ENCODE measurements at places on chromosomes 7 and 10.

DNA sequence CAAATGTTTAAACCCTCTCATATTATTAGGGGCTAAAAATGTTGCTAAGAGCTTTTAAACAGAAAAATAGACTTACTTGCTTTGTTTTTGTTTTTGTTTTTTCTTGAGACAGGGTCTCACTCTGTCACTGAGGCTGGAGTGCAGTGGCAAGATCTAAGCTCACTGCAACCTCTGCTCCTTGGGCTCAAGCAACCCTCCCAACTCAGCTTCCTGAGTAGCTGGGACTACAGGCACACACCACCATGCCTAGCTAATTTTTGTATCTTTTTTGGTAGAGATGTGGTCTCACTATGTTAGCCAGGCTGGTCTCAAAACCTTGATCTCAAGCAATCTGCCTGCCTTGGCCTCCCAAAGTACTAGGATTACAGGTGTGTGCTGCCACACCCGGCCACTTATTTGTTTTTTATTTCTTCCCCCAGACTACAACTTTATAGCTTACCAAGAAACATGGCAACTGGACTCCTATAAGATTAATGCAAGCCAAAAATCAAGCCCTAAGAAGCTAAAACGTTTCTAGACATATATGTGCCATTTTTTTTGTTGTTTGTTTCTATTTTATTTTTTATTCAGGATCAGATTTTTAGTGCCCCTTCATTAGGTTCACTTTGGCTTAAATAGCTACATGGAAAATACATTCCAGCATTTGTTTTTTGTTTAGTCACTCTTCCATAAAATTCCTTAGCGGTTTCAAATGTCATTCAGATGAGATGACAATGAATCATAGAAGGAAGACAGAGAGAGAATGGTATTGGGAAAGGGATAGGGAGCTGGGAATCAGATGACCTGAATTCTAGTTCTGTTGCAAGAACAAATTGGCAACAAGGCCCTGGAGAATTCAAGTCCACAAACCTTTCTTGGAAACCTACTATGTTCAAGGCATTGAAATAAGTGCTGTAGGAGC is 163.4 kb upstream of the MKLN1 start:
- no peak for DNase-seq

DNA sequence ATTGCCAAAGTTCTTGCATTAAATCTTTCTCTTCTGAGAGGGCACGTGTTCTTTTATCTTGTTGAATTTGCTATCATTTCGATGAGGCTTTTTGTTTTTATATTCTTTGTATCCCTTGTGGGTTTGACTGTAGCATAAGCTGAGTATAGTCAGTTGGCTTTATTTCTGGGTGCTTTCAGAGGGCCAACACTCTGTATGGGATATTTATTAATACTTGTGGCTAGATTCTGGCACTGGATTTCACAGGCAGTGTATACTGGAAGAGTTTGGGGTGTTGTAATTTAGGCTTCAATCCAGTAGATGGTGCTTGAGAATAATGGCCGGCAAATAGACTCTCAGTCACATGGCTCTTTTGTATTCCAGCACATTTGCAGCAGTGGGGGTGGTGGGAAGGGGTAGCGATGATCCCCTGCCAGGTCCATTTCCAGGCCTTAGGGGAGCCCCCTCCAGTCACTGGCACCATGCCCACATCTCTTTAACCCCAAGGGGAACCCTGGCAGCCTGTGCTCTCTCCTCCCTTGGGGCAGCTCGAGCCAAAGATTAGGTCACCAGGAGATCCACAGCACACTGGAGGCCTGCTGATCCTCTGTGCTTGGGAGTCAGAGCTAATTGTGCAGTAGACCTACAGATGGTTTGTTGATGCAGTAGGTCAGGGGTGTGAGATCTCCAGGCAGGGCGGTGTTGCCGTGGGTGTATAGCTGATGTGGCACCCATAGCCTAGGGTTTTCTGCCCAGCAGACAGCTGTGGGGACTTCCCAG is 81.8 kb downstream of the PTPN20 start:
- no peak for DNase-seq

DNA sequence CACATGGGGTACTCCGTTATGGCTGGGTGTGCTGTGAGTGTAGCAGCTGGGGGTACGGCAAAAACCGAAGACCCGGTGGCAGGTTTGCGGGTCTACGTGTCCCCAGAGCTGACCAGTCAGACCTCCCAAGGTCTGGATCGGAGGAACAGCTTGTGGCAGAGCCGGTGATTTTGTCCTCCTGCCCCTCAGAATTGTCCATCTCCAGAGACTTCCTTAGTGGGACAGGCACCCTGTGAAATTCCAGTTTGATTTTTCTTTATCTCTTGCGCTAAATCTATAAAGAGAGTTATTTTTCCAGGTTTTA is 1.0 kb downstream of the EIF3B start:
- DNase-seq = no peak

GRCh38 chr7:41446606-41447449 is 256.1 kb downstream of the INHBA start:
- DNase-seq = no peak

GRCh38 chr7:101104193-101104713 is 19.0 kb downstream of the TRIM56 start:
- no peak for DNase-seq

GRCh38 chr7:18494821-18495408 is 634 bp upstream of the HDAC9 start:
- DNase-seq = no peak

- DNase-seq = no peak
Measured at GRCh38 chr10:24869354-24870015, 82.9 kb downstream of the PRTFDC1 start.

GRCh38 chr7:135620980-135621850 is 41.1 kb upstream of the STMP1 start:
- DNase-seq = no peak

GRCh38 chr7:105003275-105003674 is 10.7 kb upstream of the KMT2E start:
- DNase-seq = no peak

- no peak for DNase-seq
Measured at GRCh38 chr7:122416336-122416735, 111.8 kb upstream of the FEZF1 start.

- DNase-seq = no peak
Measured at GRCh38 chr7:104548861-104549260, 220.5 kb downstream of the LHFPL3 start.

GRCh38 chr7:54995610-54996363 is 23.0 kb upstream of the EGFR start:
- DNase-seq = no peak

DNA sequence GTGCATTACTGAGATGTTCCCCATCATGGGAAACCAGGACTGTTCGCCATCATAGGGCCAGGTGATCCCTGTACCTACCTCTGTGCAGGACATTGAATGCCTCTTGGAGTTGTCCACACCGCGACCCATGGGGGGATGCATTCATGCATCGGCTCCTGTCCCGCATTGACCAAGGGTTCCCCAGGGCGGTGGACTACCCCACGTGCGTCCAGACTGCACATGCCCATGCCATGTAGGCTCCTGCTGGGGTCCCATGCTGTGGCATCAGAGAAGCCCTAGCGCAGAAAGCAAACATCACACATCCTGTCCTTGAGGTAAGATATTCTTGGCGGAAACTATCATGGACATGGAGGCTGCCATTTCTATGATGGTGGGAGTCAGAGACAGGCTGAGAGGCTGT is 121.6 kb upstream of the UNC5B start:
- DNase-seq = no peak

- DNase-seq = no peak
Measured at GRCh38 chr7:97845622-97846203, 26.5 kb downstream of the ASNS start.

DNA sequence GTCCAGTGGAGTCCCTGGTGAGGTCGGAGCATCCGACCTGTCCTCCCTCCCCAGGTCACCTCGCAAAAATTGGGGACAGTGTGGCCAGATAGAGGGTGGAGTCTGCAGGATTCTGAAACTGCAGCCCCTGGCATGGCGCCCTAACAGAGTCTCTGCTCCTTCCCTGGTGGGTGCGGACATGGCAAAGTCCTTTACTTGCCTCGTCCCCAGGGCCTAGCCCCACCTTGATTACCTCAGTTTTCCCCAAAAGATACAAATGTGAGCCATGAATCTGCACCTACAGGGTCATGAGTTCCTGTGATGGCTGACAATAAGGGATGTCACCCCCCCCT is 47.7 kb downstream of the NPVF start:
- no peak for DNase-seq

DNA sequence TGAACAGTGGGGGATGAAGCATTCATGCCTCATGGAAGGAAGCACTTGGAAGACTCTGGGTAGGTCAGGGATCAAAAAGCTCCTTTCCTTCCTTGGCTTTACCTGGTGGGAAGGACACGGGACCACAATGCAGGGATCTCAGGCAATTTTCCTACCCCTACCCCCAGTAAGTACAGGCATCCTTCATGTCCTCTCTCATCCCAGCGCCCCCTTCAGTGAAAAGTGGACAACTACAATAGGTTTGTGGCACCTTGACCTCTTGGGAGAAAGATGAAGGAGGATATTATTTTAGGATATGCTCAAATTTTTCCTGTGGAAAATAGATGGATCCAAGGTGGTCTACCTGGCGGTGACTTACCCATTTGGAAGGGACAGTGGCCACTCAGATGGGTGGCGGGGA is 16.5 kb downstream of the AFAP1L2 start:
- no peak for DNase-seq

GRCh38 chr10:59362144-59362958 is at the start of gene FAM13C:
TSS of gene FAM13C (minus strand) at chr10:59362549. CDS start at chr10:59362460, 89 bp downstream.
- no peak for DNase-seq

GRCh38 chr10:48634198-48634983 is 29.5 kb upstream of the ARHGAP22 start:
- no peak for DNase-seq
